ENCODE measurements at places on chromosomes 5 and 9.
A peak's percentile ranks its signal among the peaks of the same experiment; 100 is the strongest.

DNA sequence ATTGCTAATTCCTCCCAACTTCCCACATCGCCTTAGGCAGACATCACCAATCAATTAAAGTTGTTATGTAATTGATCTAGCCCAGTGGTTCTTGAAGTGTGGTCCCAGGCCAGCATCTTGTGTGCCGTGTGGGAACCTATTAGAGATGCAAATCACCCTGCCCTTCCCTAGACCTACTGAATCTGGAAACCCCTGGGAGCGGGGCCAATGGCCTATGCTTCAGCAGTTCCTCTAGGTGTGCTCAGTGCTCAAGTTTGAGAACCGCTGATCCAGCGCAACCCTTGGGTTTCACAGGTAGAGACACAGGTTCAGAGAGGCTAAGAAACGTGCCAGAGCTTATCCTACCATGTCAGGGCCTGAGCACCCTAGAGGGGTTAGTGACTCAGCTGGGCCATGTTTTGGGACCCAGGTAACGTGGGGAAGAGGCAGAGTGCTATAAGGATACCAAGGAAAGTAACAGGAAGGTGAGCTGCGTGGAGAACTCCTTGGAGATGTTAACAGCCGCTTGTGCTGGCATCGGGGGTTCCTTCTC, 4.4 kb downstream of the SLC34A1 start:
- DNase-seq: no peak

GRCh38 chr9:93437996-93438395, 13.5 kb upstream of the FAM120A start:
- no peak for DNase-seq

- DNase-seq: no peak
Observed at GRCh38 chr9:110078604-110079003, 129.4 kb downstream of the C9orf152 start.

DNA sequence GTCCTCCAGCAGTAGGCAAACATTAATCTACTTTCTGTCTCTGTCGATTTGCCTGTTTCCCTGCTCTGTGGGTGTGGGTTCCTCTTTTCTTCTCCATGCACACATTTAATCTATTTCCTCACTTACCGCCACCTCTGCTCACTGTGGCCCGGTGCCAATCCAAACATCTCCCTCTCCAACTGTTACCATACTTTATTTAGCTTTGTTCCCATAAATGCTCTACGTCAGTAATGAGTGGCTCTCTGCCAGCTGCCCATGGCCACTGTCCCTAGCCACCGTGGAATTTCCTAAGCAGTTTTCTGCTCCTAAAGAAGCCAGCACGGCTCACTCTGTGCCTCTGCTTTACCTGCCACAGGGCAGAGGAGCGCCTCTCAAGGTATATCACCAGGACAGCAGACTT, 19.5 kb upstream of the GOLPH3 start:
- DNase-seq: no peak

DNA sequence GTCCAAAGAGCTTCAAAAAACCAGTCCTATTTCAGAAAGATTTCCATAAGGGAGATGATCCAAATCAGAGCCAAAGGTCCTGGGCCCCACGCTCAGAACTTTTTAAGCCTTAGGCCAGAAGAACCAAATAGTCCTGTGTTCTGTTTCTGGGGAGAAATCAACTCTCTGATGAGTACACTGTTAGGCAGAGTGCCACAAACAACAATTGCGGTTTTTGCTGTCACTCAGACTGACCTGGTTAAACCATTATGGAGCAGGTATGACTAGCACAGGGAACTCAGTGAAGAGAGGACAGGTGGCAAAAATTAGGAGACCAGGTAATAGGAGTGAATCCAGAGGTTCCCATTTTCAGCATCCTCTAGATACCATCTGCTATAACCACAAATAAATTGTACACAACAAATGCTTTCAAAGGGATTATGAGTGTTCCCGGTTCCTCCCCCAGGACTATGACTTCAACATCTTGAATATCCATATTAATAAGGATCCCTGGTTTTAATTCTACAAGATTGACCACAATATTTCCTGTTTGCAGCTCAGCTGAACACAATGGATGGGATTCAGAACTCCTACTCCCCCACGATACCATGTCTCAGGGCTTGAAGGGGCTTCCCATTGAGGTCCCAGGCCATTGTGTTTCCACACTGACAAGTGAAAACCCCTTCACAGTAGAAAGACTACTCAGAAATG, 52.1 kb upstream of the FREM1 start:
- no peak for DNase-seq

DNA sequence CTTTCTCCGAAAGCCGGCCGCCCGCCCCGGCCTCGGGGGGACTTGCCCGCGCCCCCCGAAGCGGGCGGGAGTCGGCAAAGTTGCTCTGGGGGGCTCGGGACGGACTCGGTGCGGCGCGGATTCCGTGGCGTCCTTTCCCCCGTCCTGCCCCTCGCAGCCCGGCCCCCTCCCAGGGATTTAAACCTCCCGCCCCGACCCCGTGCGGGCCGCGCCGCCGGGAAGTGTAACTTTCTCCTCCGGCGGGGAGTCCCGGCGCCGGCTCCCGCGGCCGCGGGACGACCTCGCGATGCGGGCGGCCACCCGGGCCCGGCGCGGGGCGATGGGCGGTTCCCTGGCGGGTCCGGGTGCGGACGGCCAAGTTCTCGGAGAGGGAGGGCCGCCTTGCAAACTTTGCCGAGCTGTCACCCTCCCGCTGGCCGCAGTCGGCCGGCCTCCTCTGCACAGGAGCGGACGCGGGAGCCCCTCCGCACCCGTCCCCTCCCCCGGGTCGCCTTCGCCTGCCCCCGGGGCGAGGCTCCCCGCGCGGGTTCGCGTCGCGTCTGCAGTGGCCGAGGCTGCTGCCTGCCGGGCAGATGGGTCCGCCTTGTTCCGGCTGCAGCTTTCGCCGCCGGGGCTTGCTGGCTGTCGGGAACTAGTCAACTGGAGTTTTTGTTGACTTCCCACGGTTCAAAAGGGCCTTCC, 732 bp downstream of the PBX3 start:
- peak; percentile 7 for DNase-seq

- DNase-seq: no peak
Observed at GRCh38 chr9:23702311-23702922, 123.6 kb downstream of the ELAVL2 start.

DNA sequence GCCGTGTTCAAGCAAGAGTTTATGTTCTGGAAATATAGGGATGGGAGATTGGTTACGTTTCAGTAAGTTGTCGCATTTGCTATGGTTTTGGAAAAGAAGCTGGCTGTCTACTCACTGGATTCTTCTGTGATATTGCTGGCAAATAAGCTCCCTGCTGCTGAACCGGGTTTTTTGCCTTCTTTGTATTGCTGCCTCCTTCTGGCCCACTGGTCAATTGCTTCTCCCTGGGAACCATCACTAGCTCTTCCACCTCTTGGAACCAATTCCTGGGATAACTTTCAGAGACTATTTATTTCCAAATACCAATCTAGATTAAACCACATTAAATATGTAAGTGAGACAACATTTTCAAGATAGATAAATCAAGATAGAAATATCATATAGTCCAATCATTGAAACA, 43.0 kb downstream of the NUDT12 start:
- no peak for DNase-seq

GRCh38 chr5:160957312-160957861, 105.4 kb upstream of the ATP10B start:
- no peak for DNase-seq

DNA sequence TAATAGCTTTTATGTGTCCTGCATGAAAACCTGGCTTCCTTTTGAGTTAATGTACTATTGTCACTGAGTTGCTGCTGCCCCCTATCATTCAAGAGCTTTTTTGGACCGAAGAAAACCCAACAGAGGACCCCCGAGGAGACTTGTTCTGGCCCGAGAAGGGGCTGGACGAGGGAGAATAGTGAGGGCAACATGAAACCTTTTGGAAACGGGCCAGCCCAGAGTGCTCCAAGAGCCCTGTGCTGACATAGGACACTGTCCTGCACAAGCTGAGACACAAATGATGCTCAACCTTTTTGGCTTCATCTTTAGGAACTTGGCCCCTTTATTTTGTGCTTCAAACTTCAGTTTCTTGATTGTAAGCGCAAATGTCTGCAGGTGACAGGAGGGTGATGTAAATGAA, 4.0 kb upstream of the GADD45G start:
- DNase-seq: no peak

GRCh38 chr5:134003064-134003816, 1.5 kb downstream of the VDAC1 start:
- DNase-seq: no peak

- DNase-seq: no peak
Observed at GRCh38 chr9:13675638-13676000, 396.1 kb upstream of the MPDZ start.

DNA sequence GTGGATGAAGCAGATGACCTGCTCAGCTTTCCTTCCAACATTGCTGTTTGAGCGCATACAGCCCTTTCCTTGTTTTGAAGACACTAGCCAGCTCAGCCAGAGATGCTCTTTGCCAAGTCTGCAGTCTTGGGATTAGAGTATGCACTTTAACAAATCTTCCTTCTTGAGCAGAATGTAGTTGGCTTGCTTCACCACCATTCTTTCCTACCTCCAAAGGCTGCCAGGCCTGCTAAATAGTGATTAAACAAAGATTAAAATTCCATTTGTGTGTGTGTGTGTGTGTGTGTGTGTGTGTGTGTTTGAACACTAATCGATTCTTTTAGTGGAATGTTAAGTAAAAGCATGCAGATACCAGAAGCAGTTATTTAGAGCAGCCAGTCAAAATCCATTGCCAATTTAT, 97.6 kb downstream of the GALNT10 start:
- no peak for DNase-seq

- DNase-seq: no peak
Observed at GRCh38 chr9:99155736-99156135, 50.8 kb downstream of the TGFBR1 start.

DNA sequence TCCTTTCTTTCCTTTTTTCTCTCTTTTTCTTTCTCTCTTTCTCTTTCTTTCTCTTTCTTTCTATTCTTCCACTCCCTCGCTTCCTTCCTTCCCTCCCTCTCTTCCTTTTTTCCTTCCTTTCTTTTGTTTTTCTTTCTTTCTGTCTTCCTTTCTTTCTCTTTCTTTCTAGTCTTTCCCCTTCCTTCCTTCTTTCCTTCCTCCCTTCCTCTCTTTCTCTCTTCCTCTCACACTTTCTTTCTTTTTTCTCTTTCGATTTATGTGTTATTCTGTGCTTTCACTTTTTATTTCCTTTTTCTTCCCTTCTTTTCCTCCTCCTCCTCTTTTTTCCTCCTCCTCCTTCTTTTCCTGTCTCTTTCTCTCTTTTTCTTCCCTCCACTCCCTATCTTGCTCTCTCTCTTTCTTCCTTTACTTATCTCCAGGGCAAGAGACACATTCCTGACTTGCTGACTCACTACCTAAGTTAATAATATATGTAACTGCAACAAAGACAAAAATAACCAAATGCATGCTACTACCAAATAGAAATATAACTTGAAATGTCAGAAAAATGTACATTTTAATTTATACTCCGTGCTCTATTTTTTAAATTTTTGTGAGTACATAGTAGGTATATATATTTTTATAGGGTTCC, 445.5 kb downstream of the GABRG2 start:
- no peak for DNase-seq

GRCh38 chr9:95874989-95875304, 544 bp upstream of the ERCC6L2 start:
- DNase-seq: peak; percentile 51

GRCh38 chr5:6581559-6582426, 51.1 kb downstream of the NSUN2 start:
- DNase-seq: no peak

- DNase-seq: no peak
Observed at GRCh38 chr5:168890816-168891812, 311.9 kb upstream of the PANK3 start.

DNA sequence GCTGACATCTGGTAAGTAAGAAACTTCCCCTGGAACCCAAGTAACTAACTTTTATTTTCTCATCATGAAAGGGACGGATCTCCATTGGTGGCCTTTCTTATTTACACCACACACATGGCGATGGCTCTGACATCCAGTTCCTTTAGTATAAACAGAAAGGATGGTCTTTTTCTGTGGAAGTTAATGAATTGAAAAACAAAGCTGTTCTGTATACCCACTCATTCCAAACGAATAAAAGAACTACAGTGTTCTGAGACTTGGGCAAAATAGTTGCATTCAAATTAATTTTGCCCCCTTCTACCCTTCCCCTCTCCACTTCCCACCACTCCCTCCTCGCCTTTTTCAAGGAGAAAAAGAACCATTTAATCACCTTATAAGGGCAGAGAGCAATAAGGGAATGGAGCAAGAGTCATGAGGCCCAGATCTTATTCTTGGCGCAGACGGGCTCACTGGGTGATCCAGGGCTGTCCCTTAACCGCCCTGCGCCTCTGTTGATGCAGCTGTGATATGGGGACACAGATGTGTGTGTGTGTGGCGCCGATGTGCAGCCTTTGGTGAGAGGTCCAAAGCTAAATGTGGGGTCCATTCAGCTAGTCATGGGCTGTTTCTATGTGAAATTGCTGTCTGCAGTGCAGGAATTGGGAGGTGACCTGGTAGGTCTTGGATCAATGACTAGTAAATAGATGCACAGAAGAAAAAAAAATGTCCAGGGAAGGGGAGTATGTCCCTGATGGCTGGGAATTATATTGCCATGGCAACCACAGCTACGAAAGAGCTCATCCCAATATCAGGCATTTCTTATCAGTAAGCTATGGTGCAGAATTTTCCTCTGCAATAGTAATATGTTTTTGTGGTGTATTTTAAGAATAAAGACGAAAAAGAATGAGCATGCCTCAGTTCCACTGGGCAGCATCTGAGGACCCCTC, 141.5 kb upstream of the ERCC6L2 start:
- DNase-seq: no peak

DNA sequence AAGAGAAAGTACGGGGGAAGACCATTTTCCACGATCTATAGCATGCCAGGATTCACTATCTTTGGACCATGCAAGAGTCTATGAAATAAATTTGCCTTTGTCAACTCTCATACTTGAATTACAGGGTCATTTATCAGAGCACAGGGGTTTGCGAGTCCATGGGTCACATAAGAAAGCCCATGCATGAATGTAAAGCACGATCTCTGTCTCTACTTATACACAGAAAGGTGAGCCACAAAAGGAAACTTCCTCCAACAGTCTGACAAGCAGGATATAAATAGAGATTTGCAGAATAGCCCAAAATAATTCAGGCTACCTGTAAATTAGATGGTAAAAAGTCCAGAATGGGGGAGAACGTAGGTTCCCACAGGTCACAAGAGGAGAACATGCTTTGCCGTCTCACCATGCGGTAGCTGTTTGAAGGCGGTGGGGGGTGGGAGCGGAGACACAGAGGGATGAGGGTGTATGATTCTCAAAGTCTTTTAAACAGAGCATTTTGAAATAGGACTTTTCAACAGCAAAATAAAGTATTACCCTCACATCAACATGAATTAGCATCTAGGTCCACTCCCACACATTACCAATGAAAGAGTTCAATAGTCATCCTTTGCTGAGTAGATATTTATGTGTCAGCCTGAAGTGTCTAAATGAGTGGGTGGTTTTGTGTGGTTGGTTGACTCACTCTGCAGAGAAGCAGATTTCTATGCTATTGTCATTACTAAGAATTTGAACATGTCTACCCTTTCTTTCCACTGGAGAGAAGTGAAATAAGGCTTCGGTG, 279.7 kb downstream of the EBF1 start:
- DNase-seq: no peak

DNA sequence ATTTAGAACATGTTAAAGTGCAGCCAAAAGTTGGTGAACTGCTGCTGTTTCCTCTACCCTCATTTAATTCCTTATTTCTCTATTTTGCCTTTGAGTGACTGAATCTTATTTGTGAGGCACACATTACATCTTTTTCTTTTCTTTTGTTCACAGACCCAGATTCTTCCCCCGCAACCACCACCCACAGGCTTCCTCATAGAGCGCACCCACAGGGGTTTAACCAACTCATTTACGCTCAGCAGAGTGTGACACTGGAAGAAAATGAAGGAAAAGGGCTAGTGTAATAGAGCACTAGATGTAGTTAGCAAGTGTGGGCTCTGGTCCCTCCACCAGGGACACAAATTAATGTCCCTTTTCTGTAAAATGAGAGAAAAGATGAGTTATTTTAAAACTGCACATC, 200.7 kb downstream of the PARP8 start:
- DNase-seq: no peak

All from effector memory CD8-positive, alpha-beta T cell (primary cell).